ENCODE measurements at places on chromosomes 3 and 15.

- no peak for DNase-seq
These were observed 23.6 kb upstream of the PLXNA1 start for GRCh38 chr3:126959136-126959920.

- DNase-seq, result no peak
These were observed 50.5 kb upstream of the TEX264 start for GRCh38 chr3:51620543-51620942.

DNA sequence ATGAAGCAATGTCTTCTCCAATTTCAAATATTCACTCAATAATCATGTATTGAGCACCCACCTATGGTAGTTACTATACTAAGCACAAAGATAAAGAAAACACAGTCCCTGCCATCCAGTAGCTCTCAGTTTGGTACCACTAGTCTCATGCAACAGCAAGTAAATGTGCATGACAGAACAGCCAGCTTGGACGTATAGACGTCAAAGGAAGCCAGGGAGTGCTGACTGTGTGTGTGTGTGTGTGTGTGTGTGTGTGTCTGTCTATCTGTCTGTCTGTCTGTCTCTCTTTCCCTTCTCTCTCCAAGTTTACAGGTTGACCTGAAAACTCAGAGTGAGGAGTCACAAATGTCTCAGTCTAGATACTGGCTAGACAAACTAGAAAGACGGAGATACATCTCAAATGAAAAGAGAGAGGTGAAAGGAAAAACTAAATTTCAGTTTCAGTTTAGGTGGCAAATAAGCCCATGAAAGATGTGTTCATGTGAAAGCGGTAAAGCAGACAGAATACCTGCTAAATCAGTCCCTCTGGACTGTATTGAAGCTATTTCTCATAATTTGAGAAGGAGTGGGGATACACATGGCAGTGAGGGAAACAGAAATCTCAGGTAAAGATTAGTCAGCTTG is 141.1 kb upstream of the PTPRG start:
- DNase-seq, result no peak

DNA sequence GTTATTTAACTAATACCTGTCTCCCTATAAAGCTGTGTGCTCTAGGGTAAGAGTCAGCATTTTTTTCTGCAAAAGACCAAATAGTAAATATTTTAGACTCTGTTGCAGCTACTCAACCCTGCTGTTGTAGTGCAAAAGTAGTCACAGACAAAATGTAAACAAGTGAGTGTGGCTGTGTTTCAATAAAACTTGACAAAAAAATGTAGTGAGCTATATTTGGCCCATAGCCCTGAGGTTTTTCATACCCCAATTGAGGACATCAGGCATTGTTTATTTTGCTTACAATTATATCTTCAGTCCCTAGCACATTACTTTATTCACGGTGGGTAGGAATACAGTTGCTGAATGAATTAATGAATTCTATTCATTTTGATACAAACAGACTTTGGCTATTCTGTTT is 58.7 kb upstream of the TBC1D5 start:
- DNase-seq, result no peak

DNA sequence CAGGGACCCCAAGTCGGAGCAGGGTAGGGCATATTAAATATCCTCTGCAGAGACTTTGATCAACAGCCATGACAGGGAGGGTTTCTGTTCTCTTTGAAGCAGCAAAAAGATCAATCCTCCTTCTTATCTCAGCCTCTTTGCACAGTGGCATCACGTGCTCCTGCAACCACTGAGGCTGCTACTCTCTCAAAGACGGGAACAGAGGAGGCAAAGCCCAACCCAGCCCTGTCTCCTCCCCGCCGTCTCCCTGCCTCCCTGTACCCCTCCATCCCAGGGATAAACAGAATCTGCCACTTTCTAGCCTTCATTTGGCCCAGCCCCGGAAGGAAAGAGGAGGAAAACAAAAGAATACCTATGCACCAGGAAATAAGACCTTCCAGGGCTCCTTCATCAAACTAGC is 7.5 kb upstream of the TBC1D21 start:
- no peak for DNase-seq

DNA sequence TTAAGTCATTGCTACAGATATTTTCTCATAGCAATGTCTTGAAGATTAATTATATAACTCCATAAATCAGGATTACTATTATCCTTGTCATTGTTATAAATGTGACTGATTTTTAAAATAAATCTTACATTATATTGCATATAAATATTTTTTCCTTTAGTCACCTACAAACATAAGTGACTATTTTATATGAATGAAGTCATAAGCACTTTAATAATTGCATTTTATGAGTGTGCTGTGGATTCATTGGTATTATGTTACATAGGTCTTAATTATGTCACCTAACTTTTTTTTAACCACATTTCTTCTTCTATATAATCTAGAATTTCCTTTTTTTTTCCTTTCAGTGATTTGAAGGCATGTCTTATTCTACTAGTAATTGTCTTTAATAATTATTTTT is 1191.2 kb downstream of the NSUN3 start:
- no peak for DNase-seq

GRCh38 chr3:143183665-143183964 is 64.0 kb downstream of the CHST2 start:
- no peak for DNase-seq

- no peak for DNase-seq
These were observed 26.0 kb downstream of the FBXW12 start for GRCh38 chr3:48397767-48398681.

- no peak for DNase-seq
These were observed 27.7 kb downstream of the MAGI1 start for GRCh38 chr3:66010739-66011655.

DNA sequence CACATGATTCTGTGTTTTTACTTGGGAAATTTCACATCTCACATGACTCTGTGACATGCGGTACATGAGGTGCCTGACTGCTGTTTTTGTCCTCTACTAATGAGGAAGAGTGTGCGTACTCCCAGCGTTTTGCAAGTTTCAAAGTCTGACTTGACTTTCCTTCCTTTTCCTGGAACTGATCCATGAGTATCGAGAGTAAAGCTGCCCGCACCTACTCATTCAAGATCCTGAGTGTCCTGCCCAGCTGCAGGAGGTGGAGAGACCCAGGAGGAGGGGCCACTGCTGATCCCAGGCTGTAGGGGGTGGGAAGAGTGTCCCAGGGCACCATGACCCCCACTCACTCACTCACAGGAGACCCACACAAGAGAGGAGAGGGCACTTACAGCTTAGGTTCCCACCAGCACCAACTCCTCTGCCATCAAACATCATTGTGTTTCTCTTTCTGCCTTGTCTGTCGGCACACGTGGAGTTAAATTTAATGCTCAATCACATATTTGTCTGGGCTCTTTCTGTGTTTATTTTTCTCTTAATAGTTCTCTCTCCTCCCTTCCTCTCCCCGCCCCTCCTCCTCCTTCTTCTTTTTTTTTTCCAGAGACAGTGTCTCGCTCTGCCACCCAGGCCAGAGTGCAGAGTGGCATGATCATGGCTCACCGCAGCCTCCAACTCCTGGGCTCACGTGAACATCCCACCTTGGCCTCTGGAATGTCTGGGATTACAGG is 1.4 kb downstream of the CCR5AS start:
- DNase-seq, result no peak

- DNase-seq, result no peak
These were observed 2.9 kb downstream of the ITPR1 start for GRCh38 chr3:4496087-4496452.

DNA sequence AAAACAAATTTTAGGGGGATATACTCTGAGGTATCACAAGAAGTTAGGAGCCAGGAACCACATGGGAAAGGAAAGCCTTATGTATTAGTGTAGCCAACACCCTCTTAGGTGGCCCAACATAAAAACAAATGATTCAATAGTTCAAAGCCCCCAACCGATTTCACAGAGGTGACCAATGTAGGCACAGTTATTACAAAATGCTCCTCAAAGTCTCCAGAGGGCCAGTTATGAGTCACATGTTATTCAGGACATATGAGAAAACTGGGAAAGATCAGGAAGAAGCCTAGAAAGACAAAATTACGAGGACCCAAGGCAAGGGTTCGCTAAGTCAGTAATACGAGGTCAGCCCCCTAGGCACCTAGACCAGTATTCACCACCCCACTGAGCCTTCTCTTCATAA is 29.9 kb upstream of the FBN1 start:
- no peak for DNase-seq

GRCh38 chr3:134699721-134700120 is 48.9 kb upstream of the KY start:
- no peak for DNase-seq

DNA sequence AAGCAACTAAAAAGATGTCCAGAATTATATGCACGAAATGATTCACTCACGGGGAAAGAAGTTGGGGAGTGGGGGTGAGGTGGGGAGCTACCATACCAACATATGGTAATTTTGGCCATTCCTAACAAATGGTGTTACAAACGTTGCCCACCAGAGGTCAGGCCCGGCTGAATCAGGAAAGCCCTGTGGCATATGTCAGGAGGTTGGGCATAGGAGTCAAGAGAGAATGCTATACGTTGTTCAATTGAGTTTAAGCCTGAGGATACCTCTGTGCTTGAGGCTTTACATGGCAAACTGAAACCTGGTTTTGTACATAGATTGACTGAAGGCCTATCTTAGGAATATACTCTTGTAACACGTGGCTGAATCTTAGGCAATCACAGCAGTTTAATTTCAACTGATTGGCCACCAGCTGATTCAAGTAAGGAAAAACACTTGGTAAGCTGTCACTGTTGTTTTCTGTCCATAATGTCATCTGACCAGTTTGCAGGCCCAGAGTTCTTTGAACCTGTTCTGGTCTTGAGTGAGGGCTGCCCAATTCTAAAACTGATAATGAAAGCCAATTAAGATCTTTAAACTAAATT is 23.4 kb upstream of the SLC2A2 start:
- peak; percentile 21 for DNase-seq

- DNase-seq, result no peak
These were observed 619 bp downstream of the EIF2AK4 start for GRCh38 chr15:39934397-39935071.

DNA sequence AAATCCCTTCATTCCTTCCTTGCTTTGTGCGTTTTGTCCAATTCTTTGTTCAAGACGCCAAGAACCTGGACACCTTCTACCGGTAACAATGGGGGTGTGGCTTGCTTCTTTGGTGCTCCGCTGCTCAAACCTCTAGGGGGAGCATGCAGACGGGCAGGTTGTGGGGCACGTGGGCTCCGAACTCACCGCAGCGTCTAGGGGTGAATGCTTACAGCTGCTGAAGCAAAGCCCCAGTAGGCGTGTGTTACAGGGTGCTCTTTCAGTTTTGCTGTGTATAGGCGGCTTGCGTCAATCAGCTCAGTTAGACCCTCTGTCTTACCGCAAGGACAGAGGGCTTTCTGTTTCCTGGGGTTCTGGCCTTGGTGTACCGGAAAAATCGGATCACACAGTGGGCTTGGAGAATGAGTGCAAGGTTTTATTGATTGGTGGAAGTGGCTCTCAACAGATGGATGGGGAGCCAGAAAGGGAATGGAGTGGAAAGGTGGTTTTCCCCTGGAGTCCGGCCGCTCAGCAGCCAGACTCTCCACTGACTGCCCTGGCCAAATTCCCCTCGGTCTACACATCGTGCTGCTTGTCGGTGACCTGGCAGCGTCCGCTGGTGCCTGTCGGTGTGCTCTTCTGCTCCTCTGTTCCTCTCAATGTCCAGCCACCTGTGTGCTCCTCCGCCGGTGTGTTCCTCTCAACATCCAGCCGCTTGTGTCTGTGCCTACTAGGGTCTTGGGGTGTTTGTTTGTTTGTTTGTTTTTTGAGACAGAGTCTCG is 1.2 kb upstream of the LRRC34 start:
- no peak for DNase-seq

DNA sequence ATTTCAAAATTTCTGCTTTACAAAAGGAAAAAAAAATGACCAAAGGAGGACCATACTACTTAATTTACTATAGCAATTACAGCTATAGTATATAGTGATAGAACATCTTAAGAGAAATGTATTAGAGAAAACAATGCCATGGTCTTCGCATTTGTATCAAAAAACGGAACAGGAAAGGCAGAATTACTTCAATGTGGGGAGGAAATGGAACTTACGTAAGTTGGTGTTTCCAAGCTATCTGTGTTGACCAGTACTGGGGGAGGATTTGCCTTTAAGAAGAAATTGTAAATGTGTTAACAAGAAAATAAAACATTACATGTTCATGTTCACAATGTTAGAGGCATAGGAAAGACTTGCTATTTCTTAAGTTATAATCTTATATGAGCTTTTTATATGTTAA is 119.9 kb upstream of the MELTF start:
- no peak for DNase-seq

DNA sequence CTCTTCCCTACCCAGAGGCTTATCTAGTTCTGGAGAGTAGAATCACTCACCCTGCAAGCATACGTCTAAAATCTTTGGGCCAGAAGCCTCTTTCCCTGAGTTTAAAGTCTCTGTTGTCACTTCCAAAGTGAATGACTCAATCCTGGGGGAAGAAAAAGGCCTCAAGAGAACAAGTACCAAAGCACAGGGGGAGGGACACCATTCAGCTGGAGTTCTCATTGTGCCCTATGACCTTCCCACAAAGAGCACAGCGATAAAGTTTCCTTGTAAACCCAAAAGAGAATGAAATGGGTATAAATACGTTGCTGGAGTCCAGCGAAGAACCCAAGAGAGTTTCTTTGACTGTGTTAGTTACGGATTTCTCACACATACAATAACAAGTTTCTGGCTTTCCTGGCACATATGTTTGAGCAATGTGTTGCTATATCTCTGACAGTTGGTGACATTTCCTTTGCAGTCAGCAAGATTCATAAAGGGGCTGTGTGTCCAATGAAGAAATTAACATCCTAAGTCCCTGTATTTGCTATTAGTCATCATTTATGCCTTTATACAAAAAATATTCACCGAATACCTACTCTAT is 107.3 kb upstream of the PTPRG start:
- DNase-seq, result no peak

DNA sequence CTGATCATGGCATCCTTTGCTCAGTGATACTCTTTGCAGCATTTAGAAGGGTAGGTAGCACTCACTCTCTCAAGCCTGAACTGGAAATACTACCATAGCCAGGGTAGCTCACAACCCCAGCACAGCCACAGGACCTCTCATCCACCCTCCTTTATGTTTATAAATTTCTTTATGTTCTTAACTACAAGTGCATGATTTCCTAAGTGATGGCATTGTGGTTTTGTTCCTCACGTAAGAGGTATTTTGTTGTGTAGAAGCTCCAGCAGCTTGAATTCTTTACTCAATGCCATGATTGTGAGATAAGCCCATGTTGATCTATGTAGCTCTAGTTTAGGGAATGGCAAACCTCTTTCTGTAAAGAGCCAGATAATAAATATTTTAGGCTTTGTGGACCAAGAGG is 7.9 kb upstream of the RTP3 start:
- DNase-seq, result no peak

Measured in nucleus accumbens (tissue), 56 donors.